Stimulated activated CD8-positive, alpha-beta memory T cell treated with anti-CD3 and anti-CD28 coated beads, Interleukin-12 subunit alpha, Interleukin-12 subunit beta, amount 100 ng/mL, for 1 hour (primary cell): ENCODE measurements at places on chromosomes 1 and 21.
A peak's percentile ranks its signal among the peaks of the same experiment; 100 is the strongest.

DNA sequence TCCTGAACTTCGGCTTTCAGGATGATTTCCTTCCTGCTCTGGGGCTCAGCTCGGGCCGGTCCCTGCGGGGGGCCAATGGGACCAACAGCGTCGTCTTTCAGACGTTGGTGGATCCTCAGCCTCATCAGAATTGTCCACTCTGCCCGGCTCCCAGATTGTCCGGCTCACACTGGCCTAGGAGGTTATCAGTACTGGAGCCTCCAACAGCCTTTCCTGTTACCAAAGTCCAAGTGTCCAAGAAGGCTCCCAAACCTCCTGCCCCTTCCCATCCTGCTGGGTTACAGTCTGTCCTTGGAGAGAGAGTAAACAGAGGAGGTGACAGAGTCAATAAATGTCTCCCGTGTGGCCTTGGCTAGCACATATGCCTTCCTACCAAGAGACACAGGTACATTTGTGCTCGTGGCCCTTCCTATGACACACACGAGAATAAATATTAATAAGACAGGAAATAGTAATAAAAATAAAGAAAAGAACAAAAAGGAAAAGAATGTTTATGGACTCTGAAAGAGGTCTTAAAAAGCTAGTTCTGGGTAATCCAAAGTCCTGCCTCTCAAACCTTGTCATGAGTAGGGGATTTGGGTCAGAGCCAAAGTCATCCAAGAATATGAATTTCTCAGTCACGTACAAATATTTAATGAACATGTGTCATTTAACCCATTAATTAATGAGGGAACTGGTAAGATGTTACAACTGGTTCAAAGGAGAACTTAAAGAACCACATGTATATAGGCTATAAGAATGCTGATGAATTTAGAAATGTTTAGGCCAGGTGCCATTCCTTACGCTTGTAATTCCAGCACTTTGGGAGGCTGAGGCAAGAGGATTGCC, 80.8 kb upstream of the SLC2A1 start:
- no peak for DNase-seq

DNA sequence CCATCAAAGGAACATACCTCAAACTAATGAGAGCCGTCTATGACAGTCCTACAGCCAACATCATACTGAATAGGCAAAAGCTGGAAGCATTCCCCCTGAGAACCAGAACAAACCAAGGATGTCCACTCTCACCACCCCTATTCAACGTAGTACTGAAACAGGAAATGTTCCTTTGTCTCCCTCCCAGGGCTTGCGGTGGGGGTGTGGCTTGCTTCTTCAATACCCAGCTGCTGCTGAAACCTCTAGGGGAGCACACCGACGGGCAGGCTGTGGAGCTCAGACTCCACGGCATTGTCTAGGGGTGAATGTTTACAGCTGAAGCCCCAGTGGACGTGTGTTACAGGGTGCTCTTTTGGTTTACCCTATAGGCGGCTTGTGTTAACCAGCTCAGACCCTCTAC, 30.5 kb upstream of the B3GALT2 start:
- no peak for DNase-seq

GRCh38 chr1:51956528-51957509, 33.7 kb downstream of the RAB3B start:
- no peak for DNase-seq

DNA sequence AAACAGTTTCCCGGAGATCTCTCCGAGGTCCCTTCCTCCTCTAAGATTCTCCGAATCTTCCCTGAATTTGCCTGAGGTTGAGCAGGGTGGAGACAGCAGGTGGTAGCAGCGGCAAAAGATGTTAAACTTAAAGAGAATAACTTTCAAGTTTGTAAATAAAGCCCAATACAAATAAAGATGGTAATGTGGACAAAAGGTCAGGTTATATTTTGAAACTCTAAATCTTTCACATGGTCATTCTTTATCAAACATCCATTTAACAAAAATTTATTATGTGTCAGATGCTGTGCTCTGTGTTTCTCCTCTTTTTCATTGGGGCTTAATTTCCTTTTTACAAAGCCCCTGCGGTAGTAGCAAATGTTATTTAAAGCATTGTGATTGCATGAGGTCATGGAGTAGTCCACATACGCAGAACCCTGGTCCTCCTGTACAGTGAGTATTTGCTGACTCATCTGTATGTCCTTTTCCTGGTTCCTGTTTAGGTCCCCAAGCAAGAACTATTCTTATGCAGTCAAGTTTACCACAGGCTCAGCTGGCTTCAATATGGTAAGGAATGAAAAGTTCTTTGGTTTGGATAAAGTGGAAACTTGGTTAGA, 119.2 kb downstream of the ITSN1 start:
- DNase-seq: no peak

DNA sequence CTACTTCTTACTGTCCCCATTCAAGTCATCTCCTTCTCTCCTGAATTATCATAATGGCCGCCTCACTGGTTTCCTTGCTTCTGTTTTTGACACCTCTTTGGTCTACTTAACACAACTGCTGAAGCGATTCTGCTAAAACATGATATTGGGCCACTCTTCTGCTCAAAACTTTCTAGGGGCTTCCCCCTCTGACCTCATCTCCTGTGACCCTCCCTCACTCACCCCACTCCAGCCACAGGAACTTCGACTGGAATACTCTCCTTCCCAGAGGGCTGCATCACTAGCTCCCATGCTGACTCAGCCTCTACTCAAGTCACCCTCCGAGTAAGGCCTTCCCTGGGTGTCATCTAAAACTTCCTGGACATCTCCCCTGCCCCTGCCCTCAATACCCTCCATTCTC, 35.7 kb downstream of the NRIP1 start:
- DNase-seq: no peak

DNA sequence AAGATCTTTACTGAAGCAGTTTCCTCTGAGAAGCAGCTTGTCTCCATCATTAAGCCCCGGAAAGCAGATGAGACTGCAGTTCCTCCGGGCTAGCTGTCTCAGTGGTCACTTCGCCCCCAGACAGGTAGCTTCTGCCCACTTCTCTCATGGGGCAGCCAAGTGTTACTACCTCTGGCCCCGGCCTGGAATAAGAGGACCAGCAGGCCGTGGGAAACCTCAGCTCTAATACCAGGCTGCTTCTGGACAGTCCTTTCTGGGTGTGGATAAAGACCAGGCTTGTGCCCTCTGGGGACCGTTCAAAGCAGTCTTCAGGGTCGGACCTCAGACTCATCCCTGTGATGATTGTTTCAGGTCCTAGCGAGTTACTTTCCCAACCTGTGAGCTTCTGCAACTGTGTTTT, 54.8 kb downstream of the RUNX3 start:
- no peak for DNase-seq

GRCh38 chr1:25520446-25521061, 22.9 kb upstream of the LDLRAP1 start:
- peak; percentile 64 for DNase-seq

DNA sequence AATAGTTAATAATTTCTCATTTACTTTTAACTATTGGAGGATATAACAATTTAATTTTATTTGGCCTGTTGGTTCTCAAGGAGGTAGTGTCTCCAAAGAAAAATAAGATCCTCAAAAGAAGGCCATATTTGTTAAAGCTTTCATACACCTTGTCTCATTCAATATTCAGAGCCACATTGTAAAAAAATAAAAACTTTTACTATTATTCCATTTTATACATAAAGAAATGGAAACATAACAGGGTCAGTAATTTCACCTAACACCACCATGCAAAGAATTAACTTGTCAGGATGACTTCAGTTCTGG, 40.3 kb upstream of the KCTD3 start:
- no peak for DNase-seq

GRCh38 chr1:210143465-210144062, 89.0 kb upstream of the SERTAD4 start:
- DNase-seq: peak; percentile 6

GRCh38 chr21:32119389-32119788, 159.5 kb downstream of the MIS18A start:
- no peak for DNase-seq

DNA sequence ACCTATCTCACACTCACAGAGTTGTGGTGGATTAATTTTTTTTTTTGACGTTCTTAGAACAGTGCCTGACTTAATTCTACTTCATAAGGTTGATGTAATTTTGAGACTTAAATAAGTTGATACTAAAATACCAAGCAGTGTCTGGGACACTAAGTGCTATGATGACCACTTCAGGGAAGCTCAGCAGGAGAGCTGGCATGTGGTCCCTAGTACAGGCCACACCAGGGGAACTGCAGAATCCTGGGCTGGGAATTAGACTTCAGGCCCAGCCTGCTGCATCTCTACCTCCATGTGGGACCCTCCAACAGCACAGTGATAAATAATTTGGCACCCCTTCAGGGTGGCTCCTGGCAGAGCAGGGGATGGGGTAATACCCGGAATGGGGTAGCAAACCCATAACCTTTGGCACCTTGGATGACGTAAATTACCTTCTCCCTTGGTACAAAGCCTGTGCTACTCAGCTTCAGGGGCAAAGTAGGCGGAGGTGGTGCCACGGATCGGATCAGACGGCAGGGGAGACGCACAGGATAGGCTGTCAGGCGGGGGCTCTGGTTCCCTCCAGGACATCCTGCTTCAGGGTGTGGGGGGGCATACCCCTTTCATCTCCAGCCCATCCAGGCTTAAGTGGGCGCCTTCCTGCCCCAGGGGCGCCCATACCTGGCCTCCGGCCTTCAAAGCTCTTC, 4.8 kb downstream of the MFSD2A start:
- DNase-seq: no peak

DNA sequence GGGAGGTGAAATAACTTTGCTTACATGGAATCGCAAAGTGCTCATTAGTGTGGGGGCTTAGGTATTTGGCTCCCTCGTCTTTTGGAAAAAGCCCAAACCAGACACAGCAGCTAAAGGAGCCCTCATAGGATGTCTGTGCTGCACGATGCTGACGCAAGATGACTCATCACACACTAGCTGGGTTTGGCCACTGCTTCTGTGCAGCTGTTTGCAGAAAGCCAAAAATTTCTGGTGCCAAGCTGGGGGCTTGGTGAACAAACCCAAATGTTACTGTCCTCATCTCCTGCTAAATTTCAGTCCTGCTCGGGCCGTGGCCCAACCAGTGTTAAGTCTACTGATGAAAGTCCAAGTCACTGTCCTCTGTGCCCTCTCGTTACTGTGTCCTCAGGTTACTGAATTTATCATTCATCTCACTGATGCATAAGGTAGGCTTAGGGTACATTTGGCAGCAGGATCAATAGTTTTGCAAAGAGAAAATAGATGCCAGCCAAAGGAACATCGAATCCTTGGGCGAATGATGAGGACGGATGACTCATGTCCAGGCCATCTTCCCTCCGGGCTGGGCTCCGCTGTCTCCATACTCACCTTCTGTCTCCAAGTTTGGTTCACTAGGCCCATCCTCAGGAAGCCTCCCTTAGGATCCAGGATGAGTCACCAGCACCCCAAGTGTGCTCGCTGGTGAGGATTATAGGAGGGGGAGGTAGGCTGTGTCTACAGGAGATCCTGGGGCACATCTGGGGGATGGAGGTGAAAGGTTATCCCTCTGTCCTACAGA, 177.7 kb downstream of the ADSS2 start:
- no peak for DNase-seq
